ENCODE measurements at places on chromosomes 12 and 14.
A peak's percentile ranks its signal among the peaks of the same experiment; 100 is the strongest.

DNA sequence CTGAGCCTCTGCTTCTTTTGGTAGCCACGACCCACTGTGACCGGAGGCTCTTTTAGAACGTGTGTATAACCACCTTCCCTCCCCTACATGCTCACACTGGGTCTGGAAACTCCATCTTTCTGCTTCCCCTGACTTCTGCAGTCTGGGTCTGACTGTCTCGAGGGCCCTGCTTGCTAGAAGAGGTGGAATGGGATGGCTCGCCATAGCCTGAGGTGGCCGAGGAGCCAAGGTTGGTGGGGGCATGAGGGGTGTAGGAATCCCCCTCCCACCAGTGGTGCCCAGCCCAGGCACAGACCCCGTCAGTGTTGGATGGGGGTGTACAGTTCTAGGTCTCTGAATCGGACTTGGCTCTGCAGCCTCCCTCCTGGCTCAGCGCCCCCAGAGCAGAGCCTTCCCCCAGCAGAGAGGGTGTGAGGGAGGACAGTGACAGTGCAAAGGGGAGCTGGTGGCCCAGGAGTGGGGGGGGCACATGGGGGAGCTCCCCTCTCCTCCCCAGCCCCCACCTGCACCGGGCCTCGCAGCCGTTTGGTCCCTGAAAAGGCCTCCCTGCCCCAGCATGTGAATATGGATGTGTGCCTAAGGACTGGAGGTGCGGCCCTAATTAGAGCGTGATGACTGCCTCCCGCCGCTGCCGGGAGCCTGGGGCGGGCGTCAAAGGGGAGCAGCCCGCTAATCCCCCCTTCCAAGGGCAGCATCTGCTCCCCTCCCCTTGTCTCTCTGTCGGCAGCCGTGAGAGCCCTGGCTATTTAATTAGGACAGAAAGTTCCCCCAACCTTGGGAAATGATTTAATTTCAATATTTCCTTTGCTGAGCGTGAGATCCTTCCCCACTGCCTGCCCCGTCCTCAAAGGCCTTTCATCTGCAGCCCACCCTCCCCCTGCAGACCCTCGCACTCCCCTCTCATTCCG lies 196.2 kb upstream of the C14orf180 start:
- DNase-seq, result no peak

GRCh38 chr14:75522224-75522982 lies at the start of gene BATF:
BATF (plus strand) TSS chr14:75522469; CDS start chr14:75522683, 214 bp downstream.
- DNase-seq, result peak; percentile 63

DNA sequence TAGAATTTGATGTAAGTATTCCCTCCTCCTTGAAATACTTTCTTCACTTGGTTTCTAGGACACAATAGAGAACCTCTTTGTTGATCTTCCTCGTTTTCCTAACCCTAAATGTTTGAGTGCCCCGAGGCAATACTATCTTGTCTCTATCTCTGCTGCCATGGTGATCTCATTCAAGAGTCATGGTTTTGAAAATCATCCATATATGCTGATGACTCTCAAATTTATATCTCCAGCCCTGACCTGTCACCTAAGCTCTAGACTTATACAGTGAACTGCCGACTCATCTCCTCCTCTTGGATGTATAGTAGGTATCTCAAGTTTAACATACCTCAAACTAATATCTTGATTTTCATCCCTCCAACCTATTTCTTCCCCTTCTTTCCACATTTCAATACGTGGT lies 71.4 kb downstream of the RIC8B start:
- no peak for DNase-seq

- no peak for DNase-seq
These were observed 85.5 kb upstream of the HECTD1 start for GRCh38 chr14:31292937-31293616.

DNA sequence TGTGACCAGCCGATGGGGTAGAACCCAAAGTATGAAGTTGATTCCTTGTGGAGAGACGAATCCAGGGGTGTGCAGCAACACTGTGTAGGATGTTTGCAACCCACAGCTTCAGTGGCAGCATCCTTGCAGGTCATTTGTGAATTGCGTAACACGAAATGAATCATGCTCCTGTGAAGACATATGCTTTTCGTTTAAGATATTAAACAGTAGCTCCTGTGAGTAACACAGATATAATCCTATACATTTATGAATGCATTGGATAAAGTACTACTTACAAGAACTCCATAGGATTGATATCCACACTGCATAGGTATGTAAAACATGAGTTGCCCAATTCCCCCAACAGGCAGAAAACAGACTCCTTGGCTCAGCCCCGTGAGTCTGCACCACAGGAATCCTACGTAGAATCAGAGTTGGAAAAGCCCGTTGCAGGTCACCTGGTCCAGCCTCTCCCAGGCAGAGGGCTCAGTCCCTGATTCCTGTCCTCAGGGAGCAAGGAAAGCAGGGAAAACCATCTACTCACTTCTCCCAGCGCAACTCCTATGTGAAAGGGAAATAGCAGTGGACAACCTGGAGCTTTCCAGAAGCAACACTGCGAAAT lies 75.8 kb downstream of the GPATCH2L start:
- DNase-seq, result no peak

DNA sequence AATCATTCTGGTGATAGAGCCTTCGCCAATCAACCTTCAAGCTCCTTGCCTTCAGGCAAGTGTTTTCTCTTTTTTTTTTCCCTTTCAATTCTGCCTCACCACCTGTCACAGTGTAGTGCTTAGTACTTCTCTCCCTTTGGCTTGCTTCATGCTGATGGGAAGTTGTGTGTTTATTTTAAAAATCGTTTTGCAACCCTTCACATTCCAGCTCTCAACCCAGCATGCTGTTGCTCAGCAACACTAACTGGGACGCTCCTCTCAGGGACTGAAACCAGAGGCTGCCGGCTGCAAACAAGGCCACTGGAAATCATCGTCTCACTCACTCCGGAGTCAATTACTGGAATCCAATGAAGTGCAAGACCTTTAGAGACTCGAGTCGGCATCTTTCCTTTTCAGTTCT lies 342.7 kb downstream of the PRKD1 start:
- no peak for DNase-seq

DNA sequence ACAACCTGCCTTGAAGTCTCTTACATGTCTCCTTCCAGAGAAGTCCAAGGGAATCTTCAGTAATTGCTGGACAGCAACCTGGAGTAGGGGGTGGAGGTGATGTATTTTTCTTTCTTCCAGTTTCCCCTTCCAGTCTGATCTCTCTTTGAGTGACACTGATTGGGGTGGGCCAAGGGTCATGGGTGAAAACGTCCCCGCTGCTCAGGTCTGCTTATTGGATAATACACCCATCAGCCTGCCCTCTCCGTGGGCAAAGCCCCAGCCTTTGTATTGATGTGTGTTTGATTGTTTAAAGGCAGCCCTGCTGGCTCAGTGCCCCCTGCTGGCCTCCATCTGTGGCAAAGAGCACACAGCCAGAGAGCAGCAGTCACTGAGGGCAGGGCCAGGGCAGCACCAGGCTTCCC lies 35.7 kb upstream of the ATP2A2 start:
- peak; percentile 30 for DNase-seq

DNA sequence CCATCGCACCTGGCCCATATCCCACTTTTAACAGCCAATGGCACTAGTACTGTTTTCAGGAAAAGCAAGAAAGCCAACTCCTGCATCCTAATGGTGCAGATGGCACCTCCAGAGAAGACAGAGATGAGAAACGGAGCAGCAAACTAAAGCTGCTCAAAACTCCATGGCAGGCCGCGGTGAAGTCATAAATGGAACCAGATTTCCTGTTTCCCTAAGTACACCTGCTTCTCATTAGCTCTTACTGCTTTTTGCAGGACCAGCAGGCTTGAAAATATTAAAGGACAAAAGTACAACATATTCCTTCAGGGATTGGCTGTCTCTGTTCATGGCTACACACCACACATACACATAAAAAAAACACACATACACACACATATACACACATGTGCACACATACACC lies 36.7 kb upstream of the LGALS3 start:
- DNase-seq, result no peak

DNA sequence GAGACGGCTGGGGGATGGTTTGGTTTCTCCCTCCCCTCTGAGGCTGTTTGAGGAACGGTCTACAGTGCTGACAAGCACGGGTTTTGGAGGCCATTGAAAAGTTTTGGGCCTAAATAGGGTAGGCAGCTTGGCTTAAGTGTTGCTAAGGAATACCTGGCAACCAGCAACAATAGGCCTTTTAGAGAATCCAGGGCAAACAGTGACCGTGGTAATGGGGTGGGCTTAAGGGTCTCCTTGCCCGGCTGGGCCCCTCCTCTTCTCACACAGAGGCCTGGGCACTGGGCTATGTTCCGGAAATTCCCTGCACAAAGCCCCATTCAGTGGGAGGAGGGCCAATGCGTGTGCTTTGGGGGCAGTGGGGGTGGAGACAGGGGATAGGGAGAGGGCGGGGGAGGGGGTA lies 55.4 kb downstream of the ASCL1 start:
- no peak for DNase-seq

- no peak for DNase-seq
These were observed 213.7 kb downstream of the ESR2 start for GRCh38 chr14:64080452-64080851.

DNA sequence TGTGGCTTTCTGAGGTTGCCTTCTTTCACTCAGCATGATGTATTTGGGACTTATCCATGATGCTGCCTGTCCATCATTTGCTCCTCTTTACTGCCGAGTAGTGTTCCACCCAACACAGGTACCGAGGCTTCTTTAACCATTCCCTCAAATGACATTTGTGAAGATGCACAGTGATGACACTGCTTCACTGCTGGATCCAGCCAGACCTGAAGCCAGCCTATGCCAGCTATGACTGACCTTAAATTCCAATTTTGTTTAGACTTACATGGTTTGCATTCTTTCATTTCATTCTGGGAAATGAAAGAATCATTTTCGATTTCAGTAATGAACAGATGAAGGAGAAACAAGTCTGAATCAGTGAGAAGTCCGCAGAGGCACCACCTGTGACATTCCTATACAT lies 271.0 kb downstream of the AACS start:
- DNase-seq, result no peak

GRCh38 chr14:56501909-56502530 lies 77.6 kb upstream of the TMEM260 start:
- no peak for DNase-seq

DNA sequence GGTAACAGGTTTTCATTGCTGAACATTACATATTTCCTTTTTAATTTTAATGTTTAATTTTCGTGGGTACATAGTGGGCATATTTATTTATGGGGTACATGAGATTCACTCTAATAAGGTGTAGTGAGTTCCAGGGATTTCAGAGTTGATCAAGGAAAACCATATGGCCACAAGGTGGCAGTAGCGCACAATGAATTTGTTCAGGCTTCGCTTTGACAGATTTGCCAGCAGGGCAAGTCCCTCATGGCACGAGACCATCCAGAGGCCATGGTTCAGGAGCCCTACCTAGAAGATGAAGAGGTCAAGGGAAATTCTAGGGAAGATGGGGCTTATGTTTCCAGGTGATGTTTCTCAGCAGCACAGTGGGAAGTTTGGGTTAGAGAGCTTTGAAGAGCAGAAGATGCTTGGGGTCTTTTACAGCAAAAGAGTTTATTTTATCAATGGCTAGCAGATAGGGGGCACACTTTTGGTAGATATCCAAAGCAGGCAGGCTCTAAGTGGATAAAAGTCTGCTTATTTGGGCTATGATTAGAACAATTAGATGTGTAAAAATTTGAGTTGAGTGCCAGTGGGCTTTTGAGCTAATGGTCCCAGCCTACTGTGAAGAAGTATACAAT lies 1004.4 kb downstream of the AACS start:
- DNase-seq, result no peak

DNA sequence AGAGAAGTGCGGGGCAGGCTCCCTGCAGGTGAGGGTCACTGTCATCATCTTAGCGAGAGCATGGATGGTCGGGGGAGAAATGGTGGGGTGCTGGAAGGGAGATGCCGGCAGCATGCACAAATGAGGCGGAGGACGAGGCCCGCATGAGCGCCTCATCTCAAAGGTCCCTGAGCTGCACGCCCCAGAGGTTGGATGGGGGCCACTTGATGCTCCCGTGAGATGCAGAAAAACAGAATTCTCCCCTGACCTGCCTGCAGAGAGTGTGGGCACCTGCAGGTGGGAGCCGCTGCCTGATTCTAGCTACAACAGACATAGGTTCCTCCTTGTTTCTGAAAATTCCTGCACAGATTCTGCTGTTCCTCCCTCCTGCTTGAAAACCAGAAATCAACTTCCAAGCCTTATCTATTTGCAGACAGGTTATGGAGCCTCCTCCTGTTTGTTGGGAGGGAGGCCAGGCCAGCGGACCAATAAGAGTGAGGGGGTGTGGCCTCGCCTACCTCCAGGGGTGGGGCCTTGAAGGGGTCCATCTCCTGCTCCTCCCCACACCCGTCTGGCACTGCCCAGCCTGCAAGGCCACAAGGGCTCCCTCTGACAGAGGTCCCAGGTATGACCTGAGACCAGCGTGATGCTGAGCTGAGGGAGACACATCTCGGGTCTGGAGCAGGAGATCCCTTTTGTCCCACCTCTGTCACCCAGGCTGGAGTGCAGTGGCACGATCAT lies 67.2 kb downstream of the KDM2B start:
- DNase-seq, result no peak

GRCh38 chr14:60944204-60944603 lies 36.7 kb downstream of the TRMT5 start:
- no peak for DNase-seq

DNA sequence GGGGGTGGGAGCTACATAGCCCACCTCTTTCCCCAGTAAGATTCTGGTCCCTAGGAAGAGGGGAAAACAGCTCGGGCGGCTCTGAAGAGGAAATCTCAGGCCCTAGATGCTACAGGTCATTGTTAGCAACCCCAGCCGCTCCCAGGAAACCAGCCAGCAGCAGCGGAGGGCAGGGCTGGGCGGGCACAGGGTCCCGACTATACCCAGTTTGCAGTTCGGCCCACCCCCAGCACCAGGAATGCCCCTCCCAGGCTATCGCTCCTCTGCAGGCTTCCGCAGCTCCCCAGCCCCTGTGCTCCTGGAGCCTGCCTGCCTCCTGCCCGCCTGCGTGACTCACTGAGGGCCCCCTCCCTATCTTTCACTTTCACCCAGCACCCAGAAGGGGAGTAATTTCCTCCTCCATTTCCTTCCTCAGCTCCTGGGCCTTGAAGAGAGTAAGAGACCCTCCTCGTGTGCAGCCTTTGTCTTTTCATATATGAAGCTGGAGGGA lies 27.2 kb upstream of the PNMA1 start:
- DNase-seq, result peak; percentile 62

DNA sequence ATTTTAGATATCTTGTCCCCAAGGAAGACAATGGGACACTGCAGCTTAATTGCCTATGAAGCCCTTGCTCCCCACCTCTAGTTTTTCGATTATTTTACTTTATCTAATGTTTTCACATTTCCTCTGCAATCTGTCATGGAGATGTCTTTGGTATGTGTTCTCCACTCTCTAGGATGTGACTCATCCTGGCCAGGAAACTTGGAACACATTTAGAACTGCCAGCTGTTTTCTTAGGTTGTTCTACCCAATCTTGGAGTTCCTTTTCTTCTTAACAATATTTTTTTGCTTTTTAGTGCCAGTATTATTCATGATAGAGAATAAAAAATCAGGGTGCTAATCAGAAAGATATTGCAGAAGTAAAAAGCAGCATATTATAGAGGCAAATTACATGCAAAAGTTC lies 101.7 kb upstream of the CLEC14A start:
- no peak for DNase-seq

DNA sequence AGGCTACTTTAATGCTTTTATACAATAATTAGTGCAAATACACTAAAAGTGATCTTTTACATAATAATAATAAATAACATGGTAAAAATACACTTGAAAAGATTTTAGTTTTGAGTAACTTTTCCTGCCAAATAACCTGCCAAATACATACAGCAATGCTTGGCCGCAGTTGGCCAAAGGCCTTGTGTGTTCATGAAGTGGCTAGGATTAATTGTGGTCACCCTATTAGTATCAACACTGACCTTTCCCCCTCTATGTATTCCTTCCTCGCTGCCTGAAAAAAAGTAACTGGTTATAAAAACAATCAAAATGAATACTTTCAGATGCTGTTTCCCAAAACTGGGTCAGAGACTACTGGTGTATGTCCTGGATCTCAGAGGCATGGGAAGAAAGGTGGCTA lies 34.3 kb downstream of the KICS2 start:
- DNase-seq, result no peak
